ENCODE measurements at places on chromosomes 12 and 14.

GRCh38 chr14:76138119-76138757, 13.5 kb upstream of the GPATCH2L start:
- DNase-seq = no peak

GRCh38 chr14:68774771-68775613, 17.9 kb downstream of the ZFP36L1 start:
- DNase-seq = peak; percentile 38

GRCh38 chr12:568486-568885, 94.8 kb downstream of the NINJ2 start:
- DNase-seq = no peak

- DNase-seq = no peak
These were observed 15.0 kb upstream of the KCNMB4 start for GRCh38 chr12:70351076-70351475.

DNA sequence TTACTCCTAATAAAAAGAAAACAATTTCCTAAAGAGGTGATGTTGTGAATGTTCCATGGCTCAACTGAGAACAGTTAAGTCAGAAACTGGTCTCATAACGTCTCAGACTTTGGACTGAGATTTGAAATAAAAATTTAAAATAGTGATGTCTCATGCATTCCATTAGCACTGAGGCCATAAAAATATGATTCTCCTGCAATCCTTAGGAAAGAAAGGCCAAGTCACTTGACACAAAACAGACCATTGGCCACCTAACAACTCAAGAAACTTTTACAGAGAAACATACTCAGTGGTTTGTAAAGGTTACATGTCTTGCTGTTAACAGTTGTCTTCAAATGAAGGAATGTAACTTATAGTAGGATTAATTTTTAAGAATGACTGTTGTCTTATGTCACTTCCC, 58.1 kb downstream of the STAB2 start:
- DNase-seq = no peak

All from NCI-H2081 (cell line).